Keratinocyte (primary cell): ENCODE measurements at places on chromosomes 2 and 18.

DNA sequence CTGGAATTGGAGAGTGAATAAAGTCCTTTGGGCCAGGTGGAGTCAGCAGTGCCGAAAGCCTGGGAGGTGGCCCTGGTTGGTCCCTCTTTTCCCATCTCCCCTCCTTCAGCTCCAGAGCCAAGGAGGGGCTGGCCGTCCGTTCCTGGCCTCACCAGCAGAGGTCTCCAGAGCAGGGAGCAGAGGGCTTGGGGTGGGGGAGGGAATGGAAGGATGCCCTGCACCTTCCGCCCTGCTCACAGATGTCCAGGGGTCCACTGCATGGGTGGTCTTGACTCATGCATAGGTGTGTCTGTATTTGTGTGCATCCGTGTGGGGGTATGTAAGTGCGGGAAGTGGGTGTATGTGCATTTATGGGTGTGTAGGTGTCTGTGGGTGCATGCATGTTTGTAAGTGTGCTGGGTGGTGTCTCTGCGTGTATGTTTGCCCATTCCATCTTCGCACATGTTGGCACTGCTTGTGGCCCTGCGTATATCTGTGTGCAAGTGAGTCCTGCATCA, 201.8 kb downstream of the ZFP36L2 start:
- no peak for DNase-seq

GRCh38 chr2:29865512-29865911, 55.9 kb downstream of the ALK start:
- DNase-seq: no peak

- DNase-seq: no peak
These were observed 62.7 kb downstream of the SP110 start for GRCh38 chr2:230156782-230157699.

DNA sequence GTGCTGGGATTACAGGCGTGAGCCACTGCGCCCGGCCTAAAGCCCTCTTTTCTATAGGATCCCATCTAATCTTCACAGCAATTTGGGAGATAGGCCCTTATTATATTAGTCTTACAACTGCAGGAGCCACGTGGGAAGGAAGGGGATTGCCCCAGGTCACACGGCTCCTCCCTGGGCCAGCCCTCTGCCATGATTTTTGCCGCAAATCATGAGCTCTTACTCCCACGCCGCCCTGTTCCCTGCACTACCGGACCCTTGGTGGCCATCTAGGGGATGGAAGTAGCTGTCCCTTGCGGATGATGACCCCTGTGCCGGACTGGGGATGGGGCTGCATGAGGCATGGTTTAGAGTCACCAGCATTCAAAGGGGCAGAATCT, 28.4 kb upstream of the PTMA start:
- DNase-seq: no peak

DNA sequence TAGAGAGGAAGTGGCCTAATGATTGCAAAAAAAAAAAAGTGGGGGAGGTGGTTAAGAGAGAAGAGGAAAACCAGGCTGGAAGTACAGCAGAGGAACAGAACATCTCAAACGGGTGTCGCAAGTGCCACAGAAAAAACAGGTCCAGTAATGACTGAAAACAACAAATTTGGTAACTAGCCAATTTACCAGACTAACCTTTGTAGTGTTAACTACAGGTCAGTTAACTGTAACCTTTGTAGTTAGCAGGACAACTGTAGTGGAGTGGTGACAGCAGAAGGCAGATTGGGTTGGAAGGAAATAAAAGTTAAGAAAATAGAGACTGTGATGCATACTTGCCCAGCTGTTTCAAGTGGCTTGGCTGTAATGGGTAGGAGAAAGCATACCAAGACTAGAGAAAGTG, 91.4 kb upstream of the CHST9 start:
- DNase-seq: no peak

- DNase-seq: peak; percentile 92
These were observed 96.0 kb downstream of the HNMT start for GRCh38 chr2:138060301-138060635.

DNA sequence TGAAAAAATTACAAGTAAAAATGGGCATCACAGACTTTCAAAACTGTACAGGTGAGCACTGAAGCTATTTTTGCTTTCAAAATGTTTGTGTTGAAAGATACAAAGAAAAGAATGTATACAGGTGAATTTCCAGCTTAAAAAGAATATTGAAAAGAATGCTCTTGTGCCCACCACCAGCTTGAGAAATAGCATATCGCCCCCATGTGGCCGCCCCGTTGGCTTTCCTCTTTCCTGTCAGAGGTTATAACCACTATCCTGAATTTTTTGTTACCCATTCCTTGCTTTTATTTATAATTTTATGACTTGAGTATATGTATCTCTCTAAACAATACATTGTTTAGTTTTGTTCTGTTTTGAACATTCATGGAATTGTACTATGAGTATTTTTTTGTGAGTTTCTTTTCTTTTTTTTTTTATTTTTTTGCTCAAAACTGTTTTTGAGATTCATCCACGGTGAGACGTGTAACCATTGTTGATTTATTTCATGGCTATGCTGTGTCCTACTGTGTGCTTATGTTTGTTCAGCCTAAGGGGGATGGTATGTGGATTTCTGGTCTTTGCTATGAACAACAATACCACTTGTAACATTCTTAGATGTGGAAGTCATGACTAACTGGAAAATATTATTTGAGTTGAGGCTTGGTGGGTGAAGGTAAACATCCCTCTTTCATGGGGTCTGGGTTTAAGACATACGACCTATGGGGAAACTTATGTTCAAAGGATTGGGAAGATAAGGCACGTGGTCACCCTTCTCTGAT, 11.6 kb downstream of the TRPM8 start:
- DNase-seq: no peak

GRCh38 chr2:157786663-157787363, 89.3 kb downstream of the ACVR1 start:
- DNase-seq: no peak

- no peak for DNase-seq
These were observed 218.7 kb upstream of the PIEZO2 start for GRCh38 chr18:11368020-11368419.

- DNase-seq: no peak
These were observed 153.3 kb upstream of the NDUFV2 start for GRCh38 chr18:8949206-8949605.
